ENCODE measurements at places on chromosomes 5 and 9.

GRCh38 chr5:73981704-73982103 is 355.7 kb downstream of the ARHGEF28 start:
- no peak for DNase-seq

DNA sequence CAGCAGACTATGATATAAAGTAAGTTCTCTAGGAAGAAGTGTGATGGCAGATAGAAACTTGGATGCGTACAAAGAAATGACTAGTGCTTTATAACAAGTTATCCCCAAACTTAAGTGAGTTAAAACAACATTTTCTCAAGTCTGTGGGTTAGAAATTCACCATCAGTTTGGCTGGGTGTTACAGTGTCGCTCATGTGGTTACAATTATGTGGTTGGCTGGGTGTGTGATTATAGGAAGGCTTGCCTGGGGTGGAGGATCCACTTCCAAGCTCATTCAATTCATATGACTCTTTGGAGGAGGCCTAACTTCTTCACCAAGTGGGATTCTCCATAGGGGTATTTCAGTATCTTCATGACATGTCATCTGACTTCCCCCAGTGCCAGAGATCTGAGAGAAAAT is 10.3 kb upstream of the C9orf40 start:
- no peak for DNase-seq

- no peak for DNase-seq
These were observed 1352.2 kb upstream of the ACO1 start for GRCh38 chr9:31032206-31032605.

DNA sequence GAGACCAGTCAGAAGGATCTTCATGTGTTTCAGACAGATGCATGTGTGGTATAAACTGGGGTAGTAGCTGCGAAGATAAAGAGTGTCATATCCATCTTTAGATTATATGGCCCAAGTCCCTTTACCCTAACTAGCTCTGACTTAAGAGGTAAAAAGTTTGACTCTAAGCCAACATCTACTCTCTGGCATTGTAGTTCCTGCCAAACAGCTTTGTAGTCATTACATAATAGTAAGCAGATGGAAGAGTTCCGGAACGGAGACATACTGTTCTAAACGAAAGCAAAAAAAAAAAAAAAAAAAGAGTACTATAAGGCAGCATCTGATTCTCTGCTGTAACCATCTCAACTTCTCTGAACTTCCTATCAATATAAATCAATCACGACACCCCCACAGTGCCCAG is 48.8 kb downstream of the CEMIP2 start:
- DNase-seq = no peak

- DNase-seq = no peak
These were observed 304.1 kb downstream of the CWC27 start for GRCh38 chr5:65072850-65073249.

DNA sequence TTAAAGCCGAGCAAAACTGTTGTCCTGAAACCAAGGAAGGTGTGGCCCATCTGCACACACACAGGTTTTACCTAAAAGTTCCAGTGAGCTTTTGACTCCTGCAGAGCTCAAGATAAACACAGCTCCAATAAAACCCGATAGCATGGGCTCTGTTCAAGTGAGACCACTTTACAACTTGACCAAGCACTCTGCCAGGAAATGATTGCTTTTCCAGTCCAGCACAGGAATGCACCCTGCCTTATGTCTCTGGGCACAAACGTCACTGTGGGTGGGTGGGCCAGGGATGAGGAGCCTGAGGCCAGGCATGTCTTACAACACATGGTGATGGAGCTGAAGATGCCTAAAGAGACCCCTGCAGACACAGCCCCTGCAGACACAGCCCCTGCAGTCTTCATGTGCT is 115.3 kb downstream of the ROR2 start:
- DNase-seq = peak; percentile 42

DNA sequence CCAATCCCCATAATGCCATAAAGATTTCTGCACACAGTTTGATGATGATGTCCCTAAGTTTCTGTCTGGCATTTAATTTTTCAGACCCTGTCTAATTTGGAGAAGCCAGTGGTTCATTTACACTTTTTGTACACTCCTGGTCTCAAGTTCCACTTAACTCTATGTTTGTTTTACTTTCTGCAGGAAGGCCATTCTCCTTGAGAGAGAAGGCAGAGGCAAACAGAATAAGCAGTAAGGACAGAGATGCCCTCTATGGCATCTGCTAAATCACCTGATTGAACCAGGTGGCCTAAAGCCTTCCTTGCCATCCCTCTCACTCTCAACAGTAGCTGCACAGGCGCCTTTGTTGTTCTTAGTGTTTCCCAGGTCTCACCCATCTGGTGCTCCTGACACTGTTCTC is 86.1 kb upstream of the LRRTM2 start:
- DNase-seq = no peak

GRCh38 chr5:77563475-77563874 is 71.4 kb upstream of the WDR41 start:
- no peak for DNase-seq

DNA sequence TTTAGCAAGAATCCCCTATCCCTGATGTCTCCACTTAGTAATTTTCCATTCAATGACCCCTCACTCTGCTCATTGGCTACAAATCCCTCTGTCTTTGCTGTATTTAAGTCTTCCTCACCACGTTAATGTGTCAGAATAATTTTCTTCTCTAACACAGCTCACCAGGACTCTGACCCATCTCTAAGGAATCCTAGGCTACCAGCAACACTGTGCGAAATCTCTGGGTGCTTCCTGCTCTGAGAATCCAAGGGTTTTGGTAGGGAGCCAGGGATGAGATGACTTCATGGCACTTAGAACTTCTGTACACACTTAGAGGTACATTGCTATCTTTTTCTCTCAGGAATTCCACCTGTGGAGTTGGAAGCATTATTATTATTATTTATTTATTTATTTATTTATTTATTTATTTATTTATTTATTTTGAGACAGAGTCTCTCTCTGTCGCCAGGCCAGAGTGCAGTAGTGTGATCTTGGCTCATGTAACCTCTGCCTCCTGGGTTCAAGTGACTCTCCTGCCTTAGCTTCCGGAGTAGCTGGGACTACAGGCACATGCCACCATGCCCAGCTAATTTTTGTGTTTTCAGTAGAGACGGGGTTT is 53.5 kb downstream of the FOXI1 start:
- no peak for DNase-seq

DNA sequence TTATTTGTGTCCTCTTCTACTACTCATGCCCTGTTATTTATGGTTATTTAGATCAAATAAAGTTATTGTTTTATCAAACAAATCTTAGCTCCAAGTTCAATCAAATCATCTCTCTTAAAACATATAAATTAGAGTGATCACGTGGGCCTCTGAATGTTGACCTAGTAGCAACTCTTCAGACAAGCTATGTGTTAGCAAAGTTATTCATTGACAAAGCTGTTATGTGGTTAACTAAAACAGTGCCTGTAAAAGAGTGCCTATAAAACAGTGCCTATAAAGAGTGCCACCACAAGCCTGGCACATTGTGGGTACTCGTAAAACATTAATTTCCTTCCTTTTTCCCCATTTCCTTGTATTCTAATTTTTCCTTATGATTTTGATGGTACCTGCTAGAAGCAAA is 421.9 kb downstream of the HCN1 start:
- no peak for DNase-seq

DNA sequence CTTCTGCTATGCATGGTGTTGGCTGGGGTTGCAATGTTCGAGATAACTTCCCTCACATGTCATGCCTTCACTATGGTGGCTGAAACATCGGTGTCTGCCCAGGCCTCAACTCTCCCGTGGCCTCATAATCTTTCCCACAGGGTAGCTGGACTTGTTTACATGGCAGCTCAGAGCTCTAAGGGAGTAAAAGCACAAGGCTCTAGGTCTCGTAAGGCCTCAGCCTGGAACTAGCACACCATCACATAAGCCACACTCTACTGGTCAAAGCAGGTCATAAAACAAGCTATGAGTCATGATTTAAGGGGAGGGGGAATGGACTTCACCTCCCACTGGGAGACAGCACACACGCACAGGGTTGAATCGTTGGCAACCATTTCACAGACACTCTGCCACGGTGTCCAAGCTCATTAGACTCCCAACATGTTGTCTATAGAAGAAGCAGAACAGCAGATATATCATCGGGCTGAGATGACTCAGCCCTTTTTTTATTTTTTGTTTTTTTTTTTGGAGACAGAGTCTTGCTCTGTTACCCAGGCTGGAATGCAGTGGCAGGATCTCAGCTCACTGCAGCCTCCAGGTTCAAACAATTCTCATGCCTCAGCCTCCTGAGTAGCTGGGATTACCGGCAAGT is 66.8 kb upstream of the IL17B start:
- no peak for DNase-seq

GRCh38 chr9:125409217-125409636 is 147.6 kb downstream of the GAPVD1 start:
- DNase-seq = no peak

DNA sequence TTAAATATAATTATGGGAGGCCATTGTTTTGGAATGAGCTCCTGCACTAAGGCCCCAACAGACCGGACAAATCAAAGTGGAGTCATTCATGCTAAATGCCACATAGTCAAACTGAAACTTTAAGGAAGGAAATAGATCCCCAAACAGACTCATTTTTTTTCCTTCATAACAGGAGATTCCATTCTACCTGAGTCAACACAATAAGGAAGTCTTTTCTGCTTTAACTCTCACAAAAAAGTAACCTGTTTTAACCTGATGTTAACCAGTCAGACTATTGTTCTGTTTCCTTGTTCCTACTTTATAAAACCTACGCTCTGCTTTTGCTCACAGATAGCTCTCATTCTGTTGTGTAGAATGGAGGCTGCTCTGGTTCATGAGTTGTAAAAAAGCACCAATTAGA is 234.9 kb downstream of the YTHDC2 start:
- no peak for DNase-seq

DNA sequence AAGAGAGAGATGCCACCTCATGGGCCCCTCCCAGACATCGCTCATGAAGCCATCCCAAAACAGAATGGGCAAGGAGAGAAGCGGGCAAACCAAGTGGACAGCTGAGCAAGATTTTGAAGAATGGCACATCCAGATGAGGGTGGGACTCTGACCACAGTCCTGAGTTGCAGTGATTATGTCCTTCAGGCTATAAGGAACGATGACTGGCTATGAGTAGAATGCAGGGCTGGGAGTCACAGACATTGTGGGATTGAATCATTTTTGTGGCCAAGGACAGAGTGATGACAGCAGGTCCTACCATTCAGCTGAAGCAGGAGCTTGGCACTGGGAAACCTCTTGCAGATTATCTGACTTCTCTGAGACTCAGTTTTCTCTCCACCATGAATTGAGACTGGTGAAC is 245.7 kb upstream of the SLC30A5 start:
- no peak for DNase-seq

- DNase-seq = no peak
These were observed 137.1 kb downstream of the ARL15 start for GRCh38 chr5:54173251-54173650.

DNA sequence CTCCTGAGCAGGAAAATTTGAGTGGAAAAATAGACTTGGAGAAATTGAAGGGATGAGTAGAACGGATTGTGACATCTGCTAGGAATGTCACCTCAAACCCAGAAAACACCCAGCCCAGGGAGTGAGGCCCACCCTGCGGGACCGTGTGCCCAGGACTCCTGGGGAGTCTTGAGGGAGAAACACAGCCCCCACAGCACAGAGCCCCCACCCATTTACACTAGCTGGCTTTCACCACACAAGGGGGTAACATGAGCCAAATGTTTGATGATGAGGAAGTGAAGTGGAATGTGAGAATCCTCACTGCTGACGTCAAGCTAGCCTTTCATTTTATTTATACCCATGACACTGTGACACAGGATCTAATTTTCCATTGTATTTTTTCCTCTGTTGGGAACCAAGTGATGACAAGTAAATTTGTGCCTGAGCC is 42.8 kb upstream of the PDE8B start:
- no peak for DNase-seq

DNA sequence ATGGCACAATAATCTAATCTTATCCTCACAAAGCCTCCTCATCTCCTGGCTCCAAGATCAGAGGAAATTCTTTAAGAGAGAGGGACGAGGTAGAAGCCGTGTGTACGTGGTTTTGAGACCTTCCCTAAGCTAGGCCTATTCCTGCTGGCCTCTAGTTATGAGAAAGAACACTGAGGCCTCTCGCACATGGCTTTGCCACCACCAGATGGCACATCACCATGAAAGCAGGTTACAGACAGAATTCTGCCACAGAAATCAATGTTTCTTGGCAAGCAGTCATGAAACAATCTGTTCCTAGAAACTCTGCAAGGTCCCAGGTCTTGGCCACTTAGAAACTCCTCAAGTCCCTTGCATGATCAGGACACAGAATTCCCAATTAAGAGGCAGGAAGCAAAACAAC is 268.2 kb upstream of the TAS2R1 start:
- no peak for DNase-seq

DNA sequence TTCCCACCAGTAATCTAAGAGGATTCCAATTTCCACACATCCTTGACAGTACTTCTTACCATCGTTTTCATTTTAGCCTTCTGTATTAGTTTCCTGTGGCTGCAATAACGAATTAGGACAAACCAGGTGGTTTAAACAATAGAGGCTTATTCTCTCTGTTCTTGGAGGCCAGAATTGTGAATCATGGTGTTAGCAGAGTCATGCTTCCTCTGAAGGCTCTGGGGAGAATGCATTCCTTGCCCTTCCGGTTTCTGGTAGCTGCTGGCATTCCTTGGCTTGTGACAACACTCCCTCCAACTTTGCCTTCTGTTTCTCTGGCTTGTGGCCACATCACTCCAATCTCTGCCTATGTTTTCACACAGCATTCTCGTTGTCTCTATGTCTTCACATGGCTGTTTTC is 23.5 kb downstream of the RIGI start:
- DNase-seq = no peak

DNA sequence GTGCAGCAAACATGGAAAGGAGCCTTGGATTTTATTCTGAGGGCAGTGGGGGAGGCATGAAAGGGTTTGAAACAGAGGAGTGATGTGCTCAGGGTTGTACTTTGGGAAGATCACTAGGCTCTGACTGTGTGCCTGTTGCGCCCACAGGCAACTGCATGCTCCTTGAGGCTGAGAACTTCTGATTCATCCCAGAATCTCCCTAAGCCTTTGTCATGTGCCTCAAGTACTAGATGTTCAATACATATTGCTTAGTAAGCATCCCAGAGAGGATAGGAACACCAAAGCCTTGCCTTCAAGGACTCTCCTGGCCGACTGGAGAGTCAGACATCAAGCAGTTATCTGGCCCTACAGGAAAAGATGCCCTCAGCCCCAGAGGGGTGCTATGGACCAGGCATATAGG is 54.1 kb downstream of the ARHGEF37 start:
- no peak for DNase-seq

DNA sequence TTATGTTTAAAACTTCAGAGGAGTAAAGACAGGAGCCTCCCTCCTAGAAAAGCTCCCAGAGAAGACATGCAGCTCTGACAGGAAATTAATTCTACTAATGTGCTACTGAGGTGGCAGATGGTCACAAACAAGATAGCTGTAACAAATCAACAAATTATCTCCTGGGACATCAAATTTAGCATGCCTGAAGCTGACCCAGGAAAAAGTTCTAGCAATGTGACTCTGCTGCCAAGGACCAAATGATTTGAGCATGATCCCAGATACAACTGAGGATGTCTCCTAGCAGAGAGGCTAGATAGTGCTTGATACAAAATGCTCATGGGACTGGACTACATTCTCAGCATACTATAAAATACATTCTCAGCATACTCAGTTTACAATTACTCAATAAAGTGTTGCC is 413.5 kb upstream of the SMC2 start:
- DNase-seq = no peak
